ENCODE measurements at places on chromosomes 3 and 15.

- no peak for DNase-seq
Observed at GRCh38 chr15:67161881-67162280, 92.6 kb downstream of the AAGAB start.

GRCh38 chr3:190534986-190535385 is 21.1 kb downstream of the IL1RAP start:
- DNase-seq, result no peak

DNA sequence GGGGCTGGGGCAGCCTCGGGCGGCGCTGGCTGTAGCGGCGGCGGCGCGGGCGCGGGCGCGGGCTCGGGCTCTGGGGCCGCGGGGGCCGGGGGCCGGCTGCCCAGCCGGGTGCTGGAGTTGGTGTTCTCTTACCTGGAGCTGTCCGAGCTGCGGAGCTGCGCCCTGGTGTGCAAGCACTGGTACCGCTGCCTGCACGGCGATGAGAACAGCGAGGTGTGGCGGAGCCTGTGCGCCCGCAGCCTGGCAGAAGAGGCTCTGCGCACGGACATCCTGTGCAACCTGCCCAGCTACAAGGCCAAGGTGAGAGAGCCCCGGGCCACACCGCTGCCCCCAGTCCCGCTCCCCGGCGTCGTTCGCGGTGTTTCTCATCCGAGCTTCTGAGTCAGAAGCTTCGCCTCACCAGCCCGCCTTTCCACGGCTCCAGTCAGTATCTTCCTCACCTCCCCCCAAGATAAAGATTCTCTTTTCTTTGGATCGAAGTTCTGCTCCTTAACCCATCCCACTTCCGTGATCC is 600 bp downstream of the FBXO45 start:
- DNase-seq, result peak; percentile 32

DNA sequence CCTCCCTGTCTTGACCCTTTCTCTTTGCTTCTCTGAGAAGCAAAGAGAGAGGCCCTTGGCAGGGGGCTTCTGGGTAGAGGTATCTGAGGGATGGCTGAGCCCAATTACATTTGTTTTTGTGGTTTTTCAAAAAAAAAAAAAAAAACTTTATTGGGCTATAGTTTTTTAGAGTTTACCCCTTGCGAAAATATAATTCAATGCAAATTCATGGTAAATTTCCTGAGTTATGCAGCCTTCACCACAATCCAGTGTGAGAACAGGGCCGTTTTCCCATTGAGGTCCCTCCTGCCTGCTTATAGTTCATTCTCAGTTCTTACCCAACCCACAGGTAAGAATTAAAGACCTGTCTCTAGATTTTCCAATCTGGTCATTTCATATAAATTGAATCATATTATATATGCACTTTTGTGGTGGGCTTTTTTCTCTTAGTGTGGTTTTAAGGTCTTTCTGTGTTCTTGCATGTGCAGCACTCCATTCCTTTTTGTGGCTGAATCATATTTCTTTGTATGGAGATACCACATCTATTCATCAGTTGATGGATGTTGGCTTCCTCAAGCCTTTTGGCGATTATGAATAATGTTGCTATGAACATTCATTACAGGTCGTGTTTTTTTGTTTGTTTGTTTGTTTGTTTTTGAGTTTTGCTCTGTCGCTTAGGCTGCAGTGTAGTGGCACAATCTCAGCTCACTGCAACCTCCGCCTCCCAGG is 2.7 kb downstream of the MCM2 start:
- no peak for DNase-seq

GRCh38 chr3:167114619-167115018 is 265.5 kb downstream of the ZBBX start:
- DNase-seq, result no peak

DNA sequence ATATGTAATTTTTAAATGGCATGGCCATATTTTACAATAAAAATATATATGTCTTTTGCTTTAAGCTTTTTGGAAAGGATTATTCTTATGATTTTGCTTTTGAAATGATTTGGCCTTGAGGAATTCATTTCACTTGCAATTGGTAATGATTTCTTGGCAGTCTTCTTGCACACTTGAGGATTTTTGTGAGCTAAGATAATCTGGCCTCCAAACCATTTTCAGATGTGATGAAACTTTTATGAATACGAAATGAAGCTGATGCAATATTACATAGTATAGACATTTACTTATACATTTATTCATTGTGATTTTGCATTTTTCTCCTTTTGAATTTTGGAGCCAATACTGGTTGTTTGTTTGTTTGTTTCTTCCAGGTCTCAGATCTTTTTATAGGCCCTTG is 6.4 kb upstream of the SH2D7 start:
- no peak for DNase-seq

GRCh38 chr15:63107895-63108546 is 13.6 kb upstream of the LACTB start:
- no peak for DNase-seq

DNA sequence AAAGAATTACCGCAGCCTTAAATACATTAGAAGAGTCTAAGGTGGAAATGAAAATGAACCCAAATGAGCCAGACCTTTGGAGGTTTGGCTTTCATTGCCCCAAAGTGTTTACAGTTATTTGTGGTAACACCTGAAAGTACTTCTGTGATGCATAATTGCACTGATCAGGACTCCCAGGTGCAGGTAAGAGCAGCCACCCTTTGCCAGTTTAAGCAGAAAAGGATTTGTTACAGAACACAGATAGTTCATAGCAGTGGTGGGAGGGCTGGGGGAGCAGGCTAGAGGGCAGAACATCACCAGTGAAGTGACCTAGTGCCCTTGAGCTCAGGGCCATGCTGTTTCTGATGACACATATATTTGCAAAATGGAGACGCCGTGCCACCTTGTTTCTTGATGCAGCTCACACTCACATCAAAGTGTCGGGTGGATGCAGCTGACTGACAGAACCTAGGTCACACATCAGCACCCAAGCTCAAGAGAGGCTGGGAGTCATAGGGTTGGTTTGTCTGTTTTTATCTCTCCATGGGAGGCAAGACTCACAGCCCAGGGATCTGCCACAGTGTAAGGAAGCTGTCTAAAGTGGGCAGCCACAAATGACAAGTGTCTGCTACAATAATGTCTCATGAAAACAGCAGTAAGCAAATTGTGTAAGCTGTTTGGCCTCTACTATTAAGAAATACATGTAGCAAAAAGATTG is 49.1 kb downstream of the NEK11 start:
- DNase-seq, result no peak

DNA sequence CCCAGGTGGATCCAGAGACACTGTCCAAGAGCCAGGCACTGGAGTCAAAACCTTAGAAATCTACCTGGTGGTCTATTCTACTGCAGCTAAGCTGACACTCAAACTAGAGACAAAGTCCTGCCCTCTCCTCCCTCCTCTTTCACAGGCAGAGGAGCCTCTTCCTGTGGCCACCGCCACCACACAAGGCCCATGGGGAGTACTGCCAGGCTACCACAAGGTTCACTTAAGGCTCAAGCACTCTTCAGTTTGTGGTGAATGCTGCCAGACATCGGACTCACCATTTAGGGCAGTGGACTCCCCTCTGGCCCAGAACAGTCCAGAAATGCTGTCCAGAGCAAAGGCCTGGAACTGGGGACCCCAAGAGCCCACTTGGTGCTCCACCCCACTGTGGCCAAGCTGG is 160.9 kb downstream of the ADAMTS17 start:
- DNase-seq, result no peak

GRCh38 chr3:100103558-100104441 is 10.5 kb downstream of the FILIP1L start:
- no peak for DNase-seq

- no peak for DNase-seq
Observed at GRCh38 chr3:61665121-61665520, 103.8 kb downstream of the PTPRG start.

DNA sequence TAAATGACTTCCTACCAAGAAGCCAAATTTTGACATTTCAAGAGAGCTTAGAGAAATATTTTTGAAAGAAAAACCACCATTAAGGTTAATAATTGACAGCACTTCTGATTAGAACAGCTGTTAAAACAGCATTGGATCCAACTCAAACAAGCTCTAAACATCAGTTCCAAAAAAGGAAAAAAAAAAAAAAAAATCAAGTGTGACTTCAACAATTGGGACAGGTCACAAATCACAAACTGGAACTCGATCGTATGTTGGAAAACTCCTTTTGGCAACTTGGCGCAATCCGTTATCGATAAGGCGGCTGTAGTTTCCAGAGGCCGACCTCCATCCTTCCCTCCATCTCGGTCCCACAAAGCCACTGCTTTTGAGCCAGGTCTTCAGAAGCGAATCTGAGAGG is 17.8 kb downstream of the TLE3 start:
- no peak for DNase-seq

DNA sequence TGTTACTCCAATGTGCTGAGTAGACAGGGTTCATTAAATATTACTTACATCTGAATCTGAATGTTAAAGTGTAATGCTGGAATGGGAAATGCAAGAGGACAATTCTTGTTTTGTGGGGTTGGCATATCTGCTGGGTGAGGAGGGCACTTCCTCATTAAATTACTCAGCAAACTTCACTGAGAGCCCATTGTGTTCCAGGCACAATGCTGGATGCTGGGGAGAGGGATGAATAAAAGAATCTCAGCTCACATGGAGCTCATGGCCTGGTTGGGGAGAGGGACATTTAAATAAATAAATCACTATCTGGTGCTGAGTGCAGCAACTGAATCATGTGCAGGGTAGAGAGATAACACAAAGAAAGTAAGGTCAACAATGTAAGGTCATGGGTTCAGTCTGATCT is 199.2 kb upstream of the CFAP20DC start:
- no peak for DNase-seq

DNA sequence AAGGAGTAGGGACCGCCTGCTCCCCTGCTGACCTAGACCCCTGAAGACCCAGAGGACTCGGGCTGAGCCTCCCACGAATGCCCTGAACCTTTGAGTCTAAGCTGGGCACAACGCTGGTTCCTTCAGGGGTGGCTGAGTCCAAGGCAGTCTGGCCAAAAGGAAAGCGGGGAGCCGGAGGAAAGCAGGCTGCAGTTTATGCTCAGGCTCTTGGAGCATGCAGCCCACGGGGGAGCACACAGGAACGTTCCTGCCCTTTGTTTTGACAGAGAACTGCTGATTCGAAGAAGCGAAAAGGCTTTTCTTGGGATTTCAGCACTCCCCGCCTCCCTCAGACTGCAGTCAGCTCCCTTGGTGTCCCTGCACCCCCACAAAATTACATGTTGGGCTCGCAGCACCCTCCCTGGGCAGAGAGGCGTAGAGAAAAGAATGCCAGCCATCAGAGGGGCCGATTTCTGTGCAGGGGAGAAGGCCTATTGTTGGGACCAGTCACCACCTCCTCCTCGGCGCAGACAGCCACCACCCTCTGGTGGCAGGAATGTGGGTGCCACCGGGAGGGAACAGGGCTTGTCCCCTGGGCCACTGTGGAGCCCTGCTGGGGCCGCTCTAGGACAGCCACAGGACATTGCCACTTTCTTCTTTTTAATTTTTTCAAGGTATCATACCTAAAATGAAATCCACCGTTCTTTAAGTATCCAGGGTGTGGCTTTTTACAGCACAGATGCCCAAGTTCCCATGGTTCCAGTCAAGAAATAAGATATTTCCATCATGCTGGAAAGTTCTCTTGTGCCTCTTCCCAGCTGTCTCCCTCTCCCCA is 72.2 kb downstream of the SMAD6 start:
- DNase-seq, result peak; percentile 15

DNA sequence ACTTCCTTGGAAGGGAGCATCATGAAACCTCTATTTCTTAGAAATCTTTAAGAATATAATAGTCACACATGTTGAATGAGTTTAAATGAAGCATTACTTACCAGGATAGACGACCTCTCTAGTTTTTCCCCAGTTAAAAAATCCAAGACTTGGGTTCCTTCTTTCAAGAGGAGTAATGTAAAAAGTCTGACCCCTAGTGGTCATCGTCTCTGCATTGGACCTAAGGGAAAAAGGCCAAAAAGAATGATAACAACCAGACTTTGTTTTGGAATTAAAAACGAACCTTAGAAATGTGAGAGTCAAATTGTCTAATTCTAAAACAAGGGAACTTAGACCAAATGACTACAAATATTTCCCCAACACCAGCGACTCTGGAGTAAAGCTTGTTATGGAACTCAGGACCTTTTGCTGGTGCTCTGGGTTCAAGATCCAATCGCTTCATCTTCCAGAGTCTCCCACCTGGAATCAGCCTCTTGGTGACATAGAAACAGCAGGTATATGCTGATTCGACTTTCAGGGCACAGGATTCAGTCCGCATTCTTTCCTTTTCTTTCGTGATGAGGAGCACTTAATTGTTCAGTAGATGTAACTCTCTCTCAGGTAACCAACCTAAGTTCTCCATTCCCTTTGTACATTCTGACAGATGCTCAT is 214.8 kb upstream of the TPRG1 start:
- DNase-seq, result no peak

DNA sequence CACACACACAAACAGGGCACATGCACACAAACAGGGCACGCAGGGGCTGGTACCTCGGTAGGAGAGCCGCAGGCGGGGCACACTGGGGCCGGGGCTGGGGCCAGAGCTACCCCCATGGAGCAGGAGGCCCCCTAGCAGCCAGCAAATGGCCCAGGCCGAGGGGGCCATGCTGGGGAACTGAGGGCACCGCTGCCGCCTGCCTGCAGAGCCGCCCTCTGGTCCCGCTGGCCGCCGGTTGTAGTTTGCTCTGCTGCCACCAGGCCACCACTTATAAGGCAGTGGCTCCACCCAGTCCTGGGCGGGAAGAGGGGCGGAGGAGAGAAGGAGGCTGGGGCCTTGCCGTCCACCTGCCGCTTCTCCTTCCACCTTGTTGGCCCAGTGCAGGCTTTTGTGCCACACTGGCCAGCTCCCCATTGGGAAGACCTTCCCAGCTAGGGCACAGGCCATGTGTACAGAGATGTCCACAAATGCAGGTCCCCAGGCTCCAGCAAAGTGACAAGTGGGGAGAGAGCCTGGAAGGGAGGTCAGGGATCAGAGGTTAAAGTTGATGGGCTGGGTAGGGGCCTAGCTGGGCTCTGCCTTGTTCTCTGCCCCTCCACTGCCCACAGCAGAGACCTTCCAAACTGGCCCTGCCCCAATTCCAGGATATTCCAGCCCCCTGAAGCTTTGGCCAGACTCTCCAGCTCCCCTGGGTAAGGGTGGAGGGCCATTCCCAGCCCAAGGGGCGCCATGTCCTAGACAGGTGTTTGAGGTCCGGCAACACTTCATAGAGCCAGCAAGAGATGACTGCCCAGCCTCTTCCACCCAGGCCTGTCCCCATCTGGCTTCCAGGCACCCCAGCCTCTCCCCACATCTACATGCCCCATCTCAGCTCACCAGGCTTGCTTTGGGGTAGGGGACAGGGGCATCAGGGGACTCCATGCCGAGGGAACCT is at the start of gene SEMA3G:
SEMA3G (minus strand) TSS at position 244 of the 934 bp plus-strand sequence; CDS start at position 168, 76 bp downstream.
- peak; percentile 52 for DNase-seq

- no peak for DNase-seq
Observed at GRCh38 chr15:49832511-49832910, 211.7 kb downstream of the DTWD1 start.

DNA sequence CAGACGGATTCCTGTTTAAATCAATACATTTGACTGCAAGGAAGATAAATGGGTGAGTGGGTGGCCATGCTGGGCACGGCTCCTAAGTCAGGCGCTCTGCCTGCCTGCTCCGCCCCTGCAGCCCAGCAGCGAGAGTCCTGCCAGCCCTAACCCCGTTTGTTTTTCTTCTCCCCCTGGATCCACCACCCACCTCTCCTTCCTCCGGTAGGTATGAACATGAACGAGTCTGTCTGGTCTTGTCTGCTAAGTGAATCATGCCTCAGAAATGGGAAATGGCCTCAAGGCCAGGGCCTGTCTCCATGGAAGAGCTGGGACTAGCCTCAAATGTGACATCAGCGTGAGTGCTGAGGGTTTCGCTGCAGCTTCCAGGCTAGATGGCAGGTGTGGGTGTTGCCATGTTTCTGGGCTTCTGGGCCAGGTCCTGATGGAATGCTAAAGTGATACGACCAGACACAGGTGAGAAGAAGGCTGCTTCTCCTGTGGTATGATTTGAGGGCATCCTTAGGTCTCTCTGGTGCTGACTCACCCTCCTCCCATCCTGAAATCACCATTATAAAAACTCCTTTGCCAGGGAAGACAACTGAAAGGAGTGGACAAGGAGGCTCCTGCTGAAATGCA is 5.6 kb upstream of the FEM1B start:
- no peak for DNase-seq

Measured in stimulated activated CD4-positive, alpha-beta T cell treated with anti-CD3 and anti-CD28 coated beads, TNF-alpha, amount 100 ng/mL, for 48 hours (primary cell).